ENCODE measurements at places on chromosomes 4 and X. TPM values are rescaled to one million over a fixed set of nuclear protein-coding genes. Genes with fewer than 3 reads are reported as not detected.

GRCh38 chrX:70478526-70479245 is 34.1 kb downstream of the DLG3 start:
- no peak overlapping the region for H3K4me3 ChIP-seq
- H3K27ac ChIP-seq = no peak overlapping the region
- H3K36me3 ChIP-seq = peaks cover 2% of the 10 kb centered on the region

DNA sequence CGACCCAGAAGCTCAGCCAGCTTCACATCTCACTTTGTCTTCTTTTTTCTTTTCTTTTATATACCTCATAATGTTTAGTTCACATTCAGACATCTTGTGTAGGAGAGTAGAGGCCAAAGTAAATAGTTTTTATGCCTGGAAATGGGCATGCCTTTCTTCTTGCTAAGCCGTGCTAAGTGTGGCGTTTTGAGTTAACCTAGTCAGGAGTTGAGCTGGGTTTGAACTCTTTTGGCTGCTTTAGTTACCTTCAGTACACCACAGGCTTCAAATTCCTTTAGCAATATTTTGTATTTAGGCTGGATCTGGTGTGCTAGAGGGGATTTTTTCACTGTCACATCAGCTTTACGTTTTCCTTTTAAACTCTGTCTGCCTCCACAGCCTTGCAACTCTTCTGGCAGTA is 300.8 kb downstream of the ZNF674 start:
- H3K27me3 ChIP-seq = no peaks in the 10 kb centered on the region
- DNase-seq = no peak
- H3K4me3 ChIP-seq = no peak overlapping the region
- no peaks in the 10 kb centered on the region for H3K36me3 ChIP-seq

GRCh38 chr4:20376070-20376469 is 124.4 kb downstream of the SLIT2 start:
- no peak overlapping the region for H3K27ac ChIP-seq
- no peaks in the 10 kb centered on the region for H3K36me3 ChIP-seq
- no peak overlapping the region for H3K4me3 ChIP-seq

GRCh38 chrX:20414066-20414465 is 147.4 kb upstream of the RPS6KA3 start:
- DNase-seq = no peak
- H3K27me3 ChIP-seq = no peaks in the 10 kb centered on the region
- no peak overlapping the region for H3K4me3 ChIP-seq
- H3K27ac ChIP-seq = peak overlapping the region; percentile 90
- peaks cover 8% of the 10 kb centered on the region for H3K36me3 ChIP-seq
- H3K4me1 ChIP-seq = peaks cover 54% of the 10 kb centered on the region

GRCh38 chr4:68249434-68249833 is 3.9 kb upstream of the TMPRSS11B start:
- H3K4me1 ChIP-seq = no peaks in the 10 kb centered on the region
- no peak for DNase-seq
- H3K4me3 ChIP-seq = no peak overlapping the region
- no peaks in the 10 kb centered on the region for H3K36me3 ChIP-seq
- no peak overlapping the region for H3K27ac ChIP-seq
- H3K27me3 ChIP-seq = peaks cover 2% of the 10 kb centered on the region

DNA sequence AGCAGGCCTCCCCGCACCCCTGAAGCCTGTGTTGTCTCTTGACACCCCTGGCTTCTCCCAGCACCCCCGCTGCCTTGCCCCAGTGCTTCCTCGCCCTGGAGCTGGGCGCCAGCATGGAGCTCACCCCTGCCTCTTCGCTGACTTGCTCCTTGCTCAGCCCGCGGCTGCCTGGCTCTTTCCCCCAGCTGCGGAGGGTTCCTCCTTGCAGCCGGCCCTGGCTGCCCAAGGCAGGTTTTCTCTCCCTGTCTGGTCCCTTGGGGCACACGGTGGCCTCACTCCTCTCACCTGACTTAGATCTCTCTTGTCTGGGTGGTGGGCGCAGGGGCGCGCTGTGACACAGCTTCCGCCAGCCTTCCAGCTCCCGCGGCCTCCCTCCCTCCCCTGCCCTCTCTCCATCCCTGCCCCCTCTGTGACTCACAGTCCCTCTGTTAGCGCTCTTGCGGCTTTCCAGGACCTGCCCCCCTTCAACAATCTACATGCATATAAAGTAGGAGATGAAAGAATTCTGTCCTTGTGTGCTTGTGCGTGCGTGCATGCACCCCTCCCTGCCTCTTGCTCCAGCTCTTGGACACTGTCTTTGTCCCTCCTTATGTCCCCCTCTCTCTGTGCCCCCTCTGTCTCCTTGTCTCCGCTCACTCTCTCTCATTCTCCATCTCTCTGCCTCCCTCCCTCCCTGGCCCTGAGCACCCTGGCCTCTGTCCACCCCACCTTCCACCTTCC is 2.2 kb downstream of the PLXNB3 start:
- H3K27me3 ChIP-seq = no peaks in the 10 kb centered on the region
- no peaks in the 10 kb centered on the region for H3K36me3 ChIP-seq
- H3K4me1 ChIP-seq = peaks cover 22% of the 10 kb centered on the region
- H3K27ac ChIP-seq = peak overlapping the region; percentile 67

- no peak overlapping the region for H3K4me3 ChIP-seq
- H3K36me3 ChIP-seq = no peaks in the 10 kb centered on the region
- H3K27ac ChIP-seq = no peak overlapping the region
- DNase-seq = no peak
- H3K4me1 ChIP-seq = no peaks in the 10 kb centered on the region
These were observed 893.9 kb downstream of the PCDH7 start for GRCh38 chr4:31613946-31614623.

- H3K27me3 ChIP-seq = no peaks in the 10 kb centered on the region
- no peaks in the 10 kb centered on the region for H3K4me1 ChIP-seq
- no peak overlapping the region for H3K4me3 ChIP-seq
- no peak for DNase-seq
These were observed 96.1 kb upstream of the FAM9B start for GRCh38 chrX:9130031-9130430.

DNA sequence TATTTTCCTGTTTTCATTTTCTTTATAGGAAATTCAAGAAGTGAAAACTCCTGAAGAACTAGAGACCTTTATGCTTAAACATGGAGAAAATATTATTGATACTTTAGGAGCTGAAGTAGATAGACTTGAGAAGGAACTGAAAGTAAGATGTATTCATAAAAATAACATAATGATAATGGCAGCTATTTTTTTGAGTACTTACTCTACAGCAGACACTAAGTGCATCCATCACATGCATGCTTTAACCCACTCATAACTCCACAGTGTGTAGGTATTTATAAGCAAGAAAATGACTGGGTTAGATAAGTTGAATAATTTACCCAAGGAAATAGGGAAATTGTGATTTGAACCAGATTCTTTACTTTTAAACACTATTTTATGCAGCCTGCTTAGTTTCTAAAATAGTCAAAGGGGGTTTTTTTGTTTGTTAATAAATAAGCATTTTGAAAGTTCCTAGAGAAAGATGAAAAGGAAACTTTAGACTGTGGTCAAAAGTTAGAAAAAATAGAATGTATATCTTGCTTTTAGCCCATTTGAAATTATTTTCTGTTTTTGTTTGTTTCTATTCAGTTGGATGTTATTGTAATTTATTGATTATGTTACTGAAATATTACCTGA is 74.2 kb downstream of the BEND4 start:
- no peaks in the 10 kb centered on the region for H3K27me3 ChIP-seq
- DNase-seq = no peak
- H3K36me3 ChIP-seq = peaks cover 7% of the 10 kb centered on the region
- no peaks in the 10 kb centered on the region for H3K4me1 ChIP-seq

GRCh38 chrX:136047969-136048368 is 62.7 kb downstream of the SLC9A6 start:
- H3K4me3 ChIP-seq = no peak overlapping the region
- DNase-seq = no peak
- H3K27me3 ChIP-seq = no peaks in the 10 kb centered on the region
- no peak overlapping the region for H3K27ac ChIP-seq

GRCh38 chr4:40587351-40587750 is 42.3 kb downstream of the RBM47 start:
- H3K4me3 ChIP-seq = no peak overlapping the region
- no peaks in the 10 kb centered on the region for H3K4me1 ChIP-seq
- no peak overlapping the region for H3K27ac ChIP-seq

- H3K36me3 ChIP-seq = no peaks in the 10 kb centered on the region
- H3K27ac ChIP-seq = no peak overlapping the region
- no peaks in the 10 kb centered on the region for H3K4me1 ChIP-seq
- no peak overlapping the region for H3K4me3 ChIP-seq
- peaks cover 2% of the 10 kb centered on the region for H3K27me3 ChIP-seq
These were observed 168.9 kb downstream of the GPAT3 start for GRCh38 chr4:83704786-83705185.

- peaks cover 35% of the 10 kb centered on the region for H3K27me3 ChIP-seq
- H3K36me3 ChIP-seq = no peaks in the 10 kb centered on the region
- H3K27ac ChIP-seq = no peak overlapping the region
- H3K4me1 ChIP-seq = no peaks in the 10 kb centered on the region
These were observed 21.4 kb upstream of the CLGN start for GRCh38 chr4:140448830-140449229.

DNA sequence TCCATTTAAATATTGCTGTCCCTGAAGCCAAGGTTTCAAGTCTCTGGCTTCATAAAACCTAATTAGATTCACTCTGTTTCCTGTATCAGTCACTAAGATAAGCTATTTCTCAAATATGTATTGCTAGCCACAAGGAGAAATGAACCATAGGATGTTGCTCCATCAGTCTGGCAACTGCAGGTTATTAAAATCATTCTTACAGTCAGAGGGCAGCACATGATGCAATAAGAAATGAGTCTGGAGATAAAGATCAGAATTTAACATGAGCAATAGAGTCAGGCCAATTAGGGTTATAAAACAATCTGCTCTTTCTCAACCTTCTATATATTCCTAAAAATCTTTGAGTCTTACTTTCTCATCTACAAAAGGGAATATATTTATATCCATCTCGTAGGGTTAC is 7.2 kb downstream of the PRKG2 start:
- no peaks in the 10 kb centered on the region for H3K4me1 ChIP-seq
- no peak overlapping the region for H3K27ac ChIP-seq
- no peak overlapping the region for H3K4me3 ChIP-seq
- H3K27me3 ChIP-seq = peaks cover 11% of the 10 kb centered on the region
- DNase-seq = no peak

Gene GABRQ
- not detected for total RNA-seq

Gene THAP6
- total RNA-seq = 16.7 TPM

Gene PPP4R3C
- total RNA-seq = not detected

Gene ABLIM2
- 0.55 TPM for total RNA-seq

Gene RPS6KA6
- not detected for total RNA-seq

Gene UGT2B15
- total RNA-seq = not detected
